Suppressor macrophage treated with lipopolysaccharide for 1 hour (primary cell): ENCODE measurements at places on chromosomes 7 and 10.

DNA sequence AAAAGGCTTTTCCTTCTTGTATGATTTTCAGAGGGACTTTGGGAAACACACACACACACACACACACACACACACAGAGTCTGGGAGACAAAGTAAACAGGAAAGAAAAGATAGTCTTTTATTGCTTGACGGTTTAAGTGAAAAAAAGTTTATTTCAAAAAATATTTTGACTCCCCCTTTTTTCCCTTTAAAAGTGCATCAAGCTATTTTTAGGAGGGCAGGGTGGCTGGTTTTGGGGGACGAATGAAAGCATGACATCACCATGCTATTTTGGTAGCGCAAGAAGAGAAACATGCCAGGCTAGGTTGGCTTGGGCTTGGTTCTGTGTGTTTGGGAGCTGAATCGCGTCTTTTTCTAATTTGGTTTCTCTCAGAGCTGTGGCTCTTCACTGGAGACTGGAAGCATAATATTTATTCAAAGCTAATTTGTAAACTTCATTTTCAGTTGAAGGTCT lies 129.2 kb downstream of the BAMBI start:
- DNase-seq = no peak

GRCh38 chr10:104240078-104240477 lies 7.9 kb upstream of the CFAP43 start:
- no peak for DNase-seq

GRCh38 chr10:58608826-58609531 lies 96.3 kb downstream of the BICC1 start:
- DNase-seq = no peak

DNA sequence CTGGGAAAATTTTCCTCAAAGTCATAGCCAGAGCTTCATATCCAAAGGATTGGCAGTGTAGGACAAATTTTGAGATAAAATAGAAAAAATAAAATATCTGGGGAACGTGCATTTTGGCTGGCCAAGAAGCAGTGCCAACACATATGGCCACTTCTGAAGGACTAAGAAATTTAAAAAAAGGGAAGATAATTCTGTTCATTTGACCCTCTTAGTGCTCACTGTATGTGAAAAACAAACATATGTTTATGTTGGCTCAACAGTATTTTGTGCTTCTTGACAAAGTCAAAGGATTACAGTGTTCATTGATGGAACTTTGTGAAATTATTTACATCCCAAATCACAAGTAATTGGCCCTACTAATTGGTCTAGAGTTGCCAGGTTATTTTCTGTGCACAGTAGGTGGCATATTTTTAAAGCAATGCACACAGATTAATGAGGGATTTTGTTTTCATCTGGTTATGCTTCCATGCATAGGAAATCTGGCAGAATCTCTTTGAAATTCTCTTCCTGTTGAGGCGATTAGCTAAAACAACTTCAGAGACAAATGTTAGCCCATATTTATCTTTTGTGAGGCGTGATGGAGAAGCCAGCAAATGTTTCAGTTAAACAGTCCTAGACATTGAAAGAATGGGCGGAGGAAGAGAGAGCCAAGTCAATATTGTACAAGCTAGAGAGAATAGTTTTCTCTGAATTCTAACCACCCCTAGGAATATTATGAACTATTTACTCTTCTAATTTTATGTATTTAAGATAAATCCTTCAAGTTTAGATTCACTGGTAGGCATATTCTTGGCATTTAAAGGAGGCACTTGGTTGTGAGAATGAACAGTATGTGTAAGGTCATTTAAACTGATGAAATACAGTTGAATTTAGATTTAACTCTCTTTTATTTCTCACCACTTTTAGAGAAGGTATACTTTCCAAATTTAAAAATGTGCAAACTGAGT lies 237.7 kb upstream of the MBL2 start:
- no peak for DNase-seq

GRCh38 chr7:110591341-110591740 lies 499.6 kb upstream of the LRRN3 start:
- no peak for DNase-seq
